Immature natural killer cell (primary cell): ENCODE measurements at places on chromosomes 4 and X.

DNA sequence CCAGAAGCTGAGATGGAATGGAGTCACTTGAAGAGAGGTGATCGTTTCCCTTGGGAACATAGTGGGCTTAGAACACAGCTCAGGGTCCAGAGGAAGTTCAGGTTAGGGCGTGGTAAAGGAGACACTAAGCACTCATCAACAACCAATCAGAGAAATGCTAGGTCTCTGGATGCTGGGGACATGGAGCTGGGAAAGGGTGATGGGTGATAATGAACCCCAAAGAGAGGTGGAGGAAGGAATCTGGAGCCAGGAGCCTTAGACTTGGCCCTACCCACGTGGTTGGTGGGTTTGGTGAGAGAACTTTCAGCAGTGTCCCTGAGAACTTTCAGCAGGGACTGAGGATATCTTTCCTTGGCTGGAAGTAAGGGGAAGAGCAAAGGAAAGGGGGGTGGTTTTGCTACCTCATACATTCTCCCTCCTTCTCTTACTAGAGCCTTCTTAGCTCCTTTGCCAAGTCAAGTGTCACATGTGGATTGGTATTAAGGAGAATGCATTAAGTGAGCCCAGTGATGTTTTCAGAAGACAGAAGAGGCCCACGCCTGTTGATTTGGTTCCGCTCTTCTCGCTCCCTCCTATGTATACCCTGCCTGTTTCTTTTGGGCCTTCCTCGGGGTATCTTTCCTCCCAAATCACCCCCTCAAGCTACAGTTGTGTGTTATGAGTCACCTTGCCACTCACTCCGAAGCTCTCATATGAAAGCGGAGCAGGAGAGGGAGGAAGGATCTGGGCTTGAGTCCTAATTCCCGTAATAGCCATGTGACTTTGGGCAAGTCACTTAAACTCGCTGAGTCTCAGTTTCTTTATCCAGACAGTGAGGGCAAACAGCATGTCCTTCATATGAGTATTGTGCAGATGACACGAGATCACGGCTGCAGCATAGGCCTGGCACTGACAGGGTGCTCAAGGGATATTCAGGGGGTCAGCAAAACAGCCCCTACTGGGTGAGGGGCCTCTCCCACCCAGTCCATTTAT, 63.1 kb downstream of the TSC22D3 start:
- peak overlapping the region; percentile 99 for H3K27ac ChIP-seq
- H3K36me3 ChIP-seq: peaks cover 19% of the 10 kb centered on the region
- peaks cover 57% of the 10 kb centered on the region for H3K4me1 ChIP-seq
- DNase-seq: peak; percentile 51
- H3K27me3 ChIP-seq: peaks cover 50% of the 10 kb centered on the region

DNA sequence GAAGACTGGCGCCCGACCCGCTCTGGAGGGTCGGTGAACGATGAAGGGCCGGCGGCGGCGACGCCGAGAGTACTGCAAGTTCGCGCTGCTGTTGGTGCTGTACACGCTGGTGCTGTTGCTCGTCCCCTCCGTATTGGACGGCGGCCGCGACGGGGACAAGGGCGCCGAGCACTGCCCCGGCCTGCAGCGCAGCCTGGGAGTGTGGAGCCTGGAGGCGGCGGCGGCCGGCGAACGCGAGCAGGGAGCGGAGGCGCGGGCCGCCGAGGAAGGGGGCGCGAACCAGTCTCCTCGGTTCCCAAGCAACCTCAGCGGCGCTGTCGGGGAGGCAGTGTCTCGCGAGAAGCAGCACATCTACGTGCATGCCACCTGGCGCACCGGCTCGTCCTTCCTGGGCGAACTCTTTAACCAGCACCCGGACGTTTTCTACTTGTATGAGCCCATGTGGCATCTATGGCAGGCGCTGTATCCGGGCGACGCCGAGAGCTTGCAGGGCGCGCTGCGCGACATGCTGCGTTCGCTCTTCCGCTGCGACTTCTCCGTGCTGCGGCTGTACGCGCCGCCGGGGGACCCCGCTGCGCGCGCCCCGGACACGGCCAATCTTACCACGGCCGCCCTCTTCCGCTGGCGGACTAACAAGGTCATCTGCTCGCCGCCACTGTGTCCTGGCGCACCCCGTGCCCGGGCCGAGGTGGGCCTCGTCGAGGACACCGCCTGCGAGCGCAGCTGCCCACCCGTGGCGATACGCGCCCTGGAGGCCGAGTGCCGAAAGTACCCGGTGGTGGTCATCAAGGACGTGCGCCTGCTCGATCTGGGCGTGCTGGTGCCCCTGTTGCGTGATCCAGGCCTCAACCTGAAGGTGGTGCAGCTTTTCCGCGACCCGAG, 568 bp downstream of the CHST7 start:
- peak overlapping the region; percentile 20 for H3K27ac ChIP-seq
- H3K36me3 ChIP-seq: no peaks in the 10 kb centered on the region
- peak overlapping the region; percentile 79 for H3K4me3 ChIP-seq

- no peak overlapping the region for H3K27ac ChIP-seq
- peaks cover 7% of the 10 kb centered on the region for H3K4me1 ChIP-seq
- no peak overlapping the region for H3K4me3 ChIP-seq
- peaks cover 2% of the 10 kb centered on the region for H3K27me3 ChIP-seq
- DNase-seq: no peak
Observed at GRCh38 chr4:55358668-55359067, 12.6 kb downstream of the SRD5A3 start.

DNA sequence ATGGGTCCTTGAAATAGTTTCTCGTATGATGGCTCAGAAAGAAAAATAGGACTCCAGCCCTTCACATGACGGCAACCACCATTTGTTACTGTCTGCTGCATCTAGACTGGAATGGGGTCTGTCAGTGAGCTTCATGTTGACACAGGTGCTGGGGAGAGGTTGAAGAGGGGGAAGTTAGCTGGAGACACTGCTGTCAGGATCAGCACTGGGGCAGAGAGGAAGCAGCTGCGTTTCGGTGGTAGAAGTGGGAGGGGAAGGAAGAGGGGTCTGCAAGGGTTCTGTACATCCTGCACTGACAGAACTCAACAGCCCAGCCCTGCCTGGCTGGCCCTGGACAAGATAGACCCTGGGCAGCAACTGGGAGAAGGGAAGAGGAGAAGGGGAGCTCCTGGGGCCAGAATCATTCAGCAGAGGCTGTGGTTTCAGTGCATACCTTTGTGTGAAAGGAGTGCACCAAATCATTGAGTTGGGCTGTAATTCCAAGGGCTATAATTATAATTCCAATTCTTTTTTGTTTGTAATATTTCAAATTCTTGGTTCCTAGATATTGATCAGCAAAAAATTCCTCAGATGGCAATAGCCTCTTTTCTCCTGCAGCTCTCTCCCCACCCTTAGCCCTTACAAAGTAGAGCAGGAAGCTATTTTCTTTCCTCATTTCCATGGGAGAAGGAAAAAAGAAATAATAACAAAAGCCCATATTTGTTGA, 119.4 kb upstream of the C1GALT1C1 start:
- H3K36me3 ChIP-seq: no peaks in the 10 kb centered on the region
- no peak overlapping the region for H3K4me3 ChIP-seq
- H3K4me1 ChIP-seq: no peaks in the 10 kb centered on the region
- DNase-seq: no peak
- H3K27ac ChIP-seq: no peak overlapping the region
- no peaks in the 10 kb centered on the region for H3K27me3 ChIP-seq

GRCh38 chrX:56986138-56986537, 9.2 kb downstream of the SPIN3 start:
- DNase-seq: no peak
- peaks cover 18% of the 10 kb centered on the region for H3K4me1 ChIP-seq
- H3K36me3 ChIP-seq: no peaks in the 10 kb centered on the region
- H3K27me3 ChIP-seq: no peaks in the 10 kb centered on the region
- H3K27ac ChIP-seq: no peak overlapping the region
- no peak overlapping the region for H3K4me3 ChIP-seq

DNA sequence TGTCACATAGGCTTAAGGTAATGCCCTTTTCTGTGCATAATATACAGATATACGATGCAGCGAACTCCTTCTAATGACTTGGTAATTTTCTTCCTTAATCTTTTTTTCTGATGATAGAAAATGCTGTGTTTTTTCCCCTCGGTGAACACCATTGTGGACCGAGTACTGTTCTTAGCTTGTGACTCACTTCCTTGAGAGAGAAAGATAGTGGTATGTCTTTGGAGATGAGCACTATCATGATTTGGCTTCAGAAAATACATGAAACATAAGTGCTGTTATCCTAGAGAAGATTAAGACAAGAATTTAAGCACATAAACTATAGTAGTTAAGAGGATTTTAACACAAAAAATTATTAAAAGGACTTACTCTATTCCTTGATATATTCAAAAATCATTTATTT, 63.9 kb downstream of the RS1 start:
- H3K36me3 ChIP-seq: peaks cover 3% of the 10 kb centered on the region
- H3K4me3 ChIP-seq: no peak overlapping the region
- H3K27ac ChIP-seq: no peak overlapping the region

GRCh38 chr4:19438233-19438632, 813.5 kb upstream of the SLIT2 start:
- H3K36me3 ChIP-seq: no peaks in the 10 kb centered on the region
- no peak overlapping the region for H3K4me3 ChIP-seq
- H3K27me3 ChIP-seq: no peaks in the 10 kb centered on the region
- DNase-seq: no peak
- H3K27ac ChIP-seq: no peak overlapping the region
